ENCODE measurements at places on chromosomes 2 and 18.
A peak's percentile ranks its signal among the peaks of the same experiment; 100 is the strongest.

DNA sequence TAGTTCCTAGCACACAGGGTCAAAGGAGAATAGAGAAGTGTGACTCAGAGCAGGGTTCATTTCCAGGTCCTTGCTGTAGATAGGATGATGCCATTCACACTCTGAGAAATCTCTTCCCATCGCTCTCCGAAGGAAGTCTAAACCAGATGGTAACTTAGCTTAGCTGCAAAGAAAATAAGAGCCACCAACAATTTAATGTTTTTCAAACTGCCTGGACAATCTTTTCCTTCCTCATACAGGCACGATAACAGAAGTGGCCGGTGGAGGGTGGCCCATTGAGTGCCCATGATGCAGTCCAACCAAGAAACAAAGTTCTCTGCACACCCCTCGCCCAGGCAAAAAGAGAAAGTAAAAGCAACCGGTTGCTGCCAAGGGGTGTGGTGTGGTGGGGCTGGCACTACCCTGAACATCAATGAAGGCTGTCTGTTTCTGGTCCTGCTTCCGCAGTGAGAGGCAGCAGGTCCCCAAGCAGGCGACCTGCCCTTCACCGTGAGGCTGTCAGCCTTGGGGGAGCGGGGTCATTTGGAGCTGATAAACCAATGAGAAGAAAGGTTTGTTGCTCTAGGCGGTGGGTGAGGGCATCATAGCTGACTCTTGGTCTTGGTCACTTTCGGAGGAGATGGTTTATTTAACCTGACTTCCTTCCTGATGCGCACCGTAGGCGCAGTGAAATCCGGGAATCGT, 105.6 kb upstream of the CD302 start:
- DNase-seq: peak; percentile 56

GRCh38 chr2:139492131-139492680, 712.0 kb upstream of the NXPH2 start:
- no peak for DNase-seq

DNA sequence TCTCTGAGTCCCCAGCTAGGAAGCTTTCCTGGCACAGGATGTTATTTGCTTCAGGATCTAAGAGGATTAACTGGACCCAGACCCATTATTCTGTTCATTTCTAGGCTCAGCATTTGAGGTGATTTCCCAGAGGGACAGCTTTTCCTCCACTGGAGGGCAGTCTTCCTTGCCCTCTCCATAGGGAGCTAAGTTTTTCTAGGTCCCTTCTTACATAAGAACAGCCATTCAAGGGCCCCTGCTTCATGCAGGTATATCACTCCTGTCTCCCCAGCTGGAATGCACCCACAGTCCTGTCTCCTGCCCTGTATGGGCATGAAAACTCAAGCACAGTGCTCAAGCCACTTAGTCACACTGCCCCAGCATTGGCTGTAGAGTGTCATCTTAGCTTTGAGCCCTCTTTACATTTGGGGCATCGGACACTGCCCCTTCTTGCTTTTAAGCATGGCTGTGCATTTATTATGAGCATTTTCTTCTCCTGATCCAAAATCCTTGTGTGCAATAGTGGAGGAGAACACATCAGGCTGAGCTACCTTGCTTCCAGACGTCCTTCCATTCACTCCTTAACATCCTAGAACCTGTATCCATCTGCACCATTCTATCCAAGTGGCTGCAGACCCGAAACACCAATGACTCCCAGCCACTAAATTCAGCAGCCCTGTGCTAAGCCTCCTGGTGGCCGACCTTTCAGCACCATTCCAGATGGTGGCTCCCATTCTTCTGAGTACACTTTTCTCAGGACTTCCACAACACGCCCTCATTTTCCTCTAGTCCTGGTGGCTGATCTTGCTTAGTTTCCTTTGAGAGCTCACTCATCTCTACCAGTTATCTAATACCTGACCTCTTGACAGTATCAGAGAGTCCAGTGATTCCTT, 80.0 kb downstream of the COPS8 start:
- peak; percentile 74 for DNase-seq

- no peak for DNase-seq
Observed at GRCh38 chr2:124180635-124181034, 155.5 kb downstream of the CNTNAP5 start.

GRCh38 chr2:162914161-162914560, 75.6 kb upstream of the KCNH7 start:
- no peak for DNase-seq

- DNase-seq: no peak
Observed at GRCh38 chr18:25348386-25349130, 3.4 kb downstream of the ZNF521 start.

- DNase-seq: no peak
Observed at GRCh38 chr2:8538931-8539621, 142.8 kb upstream of the ID2 start.

DNA sequence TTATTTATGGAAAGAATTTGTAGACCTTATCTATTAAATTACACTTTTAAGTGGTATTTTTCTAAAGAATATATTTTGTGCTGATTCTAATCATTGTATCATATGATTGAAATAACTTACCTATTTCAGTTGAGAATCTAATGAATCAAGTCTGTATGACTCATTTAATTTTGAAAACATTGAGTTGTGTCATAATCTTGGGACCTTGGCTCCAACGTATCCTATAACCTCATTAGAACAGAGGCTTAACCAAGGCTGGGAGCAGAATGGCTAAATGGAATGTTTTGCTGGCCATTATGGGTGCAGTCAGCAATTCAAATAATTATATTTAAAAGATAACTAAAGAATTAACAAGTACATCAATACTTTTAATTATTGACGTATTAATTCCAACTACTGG, 19.6 kb upstream of the GULP1 start:
- peak; percentile 36 for DNase-seq

GRCh38 chr2:120499784-120500495, 154.0 kb downstream of the INHBB start:
- no peak for DNase-seq

- peak; percentile 54 for DNase-seq
Observed at GRCh38 chr2:177553176-177553884, 160.8 kb downstream of the AGPS start.

- DNase-seq: no peak
Observed at GRCh38 chr2:227466887-227467600, 4.9 kb upstream of the AGFG1 start.

GRCh38 chr2:70411483-70412125, 109.7 kb upstream of the FAM136A start:
- no peak for DNase-seq
